RPMI8226 (cell line): ENCODE measurements at places on chromosomes 6 and 20.

GRCh38 chr6:166648846-166649245 lies 21.8 kb upstream of the RPS6KA2 start:
- no peak for DNase-seq

GRCh38 chr20:20492521-20493332 lies 124.8 kb downstream of the INSM1 start:
- no peak for DNase-seq

- DNase-seq: peak; percentile 6
These were observed 370.6 kb upstream of the MAN1A1 start for GRCh38 chr6:119720160-119720559.

DNA sequence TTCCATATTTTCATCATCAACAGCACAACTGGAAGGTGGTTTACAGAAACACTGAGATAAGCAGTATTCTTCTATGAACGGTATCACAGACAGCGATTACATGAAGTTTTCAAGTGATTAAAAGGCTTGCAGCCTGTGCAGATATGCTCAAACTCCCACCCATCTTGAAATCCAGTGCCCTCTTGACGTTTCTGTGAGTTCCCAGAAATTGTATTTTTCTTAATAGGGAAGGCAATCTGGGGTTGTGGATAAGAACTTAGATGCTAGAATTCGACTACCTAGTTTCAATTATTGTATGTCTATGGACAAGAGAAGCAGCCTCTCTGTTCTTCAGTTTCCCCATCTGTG lies 290.3 kb downstream of the ZNF217 start:
- DNase-seq: no peak

GRCh38 chr6:4907602-4908001 lies 96.2 kb downstream of the RPP40 start:
- DNase-seq: no peak

DNA sequence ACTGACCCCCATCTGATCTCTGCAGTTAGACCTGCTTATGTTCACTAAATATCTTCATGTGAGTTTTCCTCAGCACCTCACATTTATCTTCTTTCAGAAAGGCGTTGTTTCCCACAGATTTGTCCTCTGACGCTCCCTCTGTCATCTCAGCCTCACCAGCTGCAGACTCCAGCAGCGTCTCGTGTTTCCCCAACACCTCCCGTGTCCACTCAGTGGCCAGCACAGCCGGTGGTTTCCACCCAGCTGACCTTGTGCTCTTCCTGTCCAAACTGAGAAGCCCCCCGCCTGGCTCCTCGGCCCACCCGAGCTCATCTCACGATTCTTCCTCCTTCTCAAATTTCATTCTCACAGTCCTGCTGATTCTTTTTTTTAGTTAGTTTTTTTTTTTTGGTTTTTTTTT lies 12.5 kb downstream of the ERMARD start:
- DNase-seq: no peak

GRCh38 chr20:45098103-45098773 lies 2.7 kb downstream of the KCNS1 start:
- no peak for DNase-seq

DNA sequence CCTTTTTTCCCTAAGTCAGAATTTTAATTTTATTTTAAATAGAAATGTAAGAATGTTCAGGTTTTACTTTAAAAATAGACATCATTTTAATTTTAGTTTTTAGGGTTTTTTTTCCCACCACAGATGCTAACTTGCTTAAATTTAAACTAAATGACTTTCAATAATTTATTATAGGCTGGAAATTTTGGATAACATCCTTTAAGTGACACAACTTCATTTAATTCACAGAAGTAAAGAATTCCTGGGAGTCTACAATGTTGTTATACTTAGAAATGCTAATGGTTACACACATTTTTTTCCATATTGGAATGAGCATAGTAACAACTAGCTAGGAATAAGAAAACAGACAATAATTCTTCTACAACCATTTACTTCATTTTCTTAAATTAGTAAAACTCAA lies 90.5 kb upstream of the PDE10A start:
- no peak for DNase-seq

GRCh38 chr6:112253498-112253840 lies 898 bp downstream of the LAMA4 start:
- no peak for DNase-seq

DNA sequence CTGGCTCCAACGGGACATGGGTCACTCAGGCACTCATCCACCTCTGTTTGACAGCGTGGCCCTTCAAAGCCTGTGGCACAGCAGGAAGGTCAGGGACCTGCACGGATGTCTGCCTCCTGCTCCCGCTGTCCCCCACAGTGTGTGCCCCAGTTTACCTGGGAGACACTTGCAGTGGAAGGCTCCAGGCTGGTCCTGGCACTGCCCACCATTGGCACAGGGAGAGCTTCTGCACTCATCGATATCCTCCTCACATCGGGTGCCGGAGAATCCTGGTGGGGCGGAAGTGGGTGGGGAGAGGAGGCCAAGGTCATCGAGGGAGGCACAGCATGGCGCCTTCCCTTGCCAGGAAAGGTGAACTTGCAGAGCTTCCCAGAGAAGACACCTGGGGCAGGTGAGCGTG lies 6.9 kb downstream of the NOTCH4 start:
- no peak for DNase-seq

DNA sequence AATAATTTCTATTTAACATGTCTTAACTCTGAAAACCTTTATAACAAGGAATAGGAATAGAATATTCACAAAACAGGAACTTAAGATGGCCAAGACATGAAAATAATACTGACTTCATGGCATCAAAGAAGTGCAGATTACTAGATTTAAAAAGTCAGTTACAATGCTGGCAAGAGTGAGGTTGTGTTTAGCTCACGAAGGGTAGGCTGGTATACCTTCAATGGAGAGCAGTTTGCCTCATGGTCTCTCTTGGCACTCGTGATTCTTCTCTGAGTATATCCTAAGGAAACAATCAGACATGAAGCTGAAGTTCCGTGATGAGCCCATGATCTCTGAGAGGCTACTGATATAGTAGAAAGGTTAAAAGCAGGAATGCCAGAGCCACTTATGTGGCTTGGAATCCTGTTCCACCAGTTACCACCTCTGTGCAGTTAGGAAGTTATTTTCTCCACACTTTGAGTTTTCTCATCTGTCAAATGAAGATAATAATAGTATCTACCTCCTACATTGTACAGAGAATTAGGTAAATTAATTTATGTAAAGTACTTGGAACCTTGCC lies 7.2 kb downstream of the NCOA7 start:
- no peak for DNase-seq

DNA sequence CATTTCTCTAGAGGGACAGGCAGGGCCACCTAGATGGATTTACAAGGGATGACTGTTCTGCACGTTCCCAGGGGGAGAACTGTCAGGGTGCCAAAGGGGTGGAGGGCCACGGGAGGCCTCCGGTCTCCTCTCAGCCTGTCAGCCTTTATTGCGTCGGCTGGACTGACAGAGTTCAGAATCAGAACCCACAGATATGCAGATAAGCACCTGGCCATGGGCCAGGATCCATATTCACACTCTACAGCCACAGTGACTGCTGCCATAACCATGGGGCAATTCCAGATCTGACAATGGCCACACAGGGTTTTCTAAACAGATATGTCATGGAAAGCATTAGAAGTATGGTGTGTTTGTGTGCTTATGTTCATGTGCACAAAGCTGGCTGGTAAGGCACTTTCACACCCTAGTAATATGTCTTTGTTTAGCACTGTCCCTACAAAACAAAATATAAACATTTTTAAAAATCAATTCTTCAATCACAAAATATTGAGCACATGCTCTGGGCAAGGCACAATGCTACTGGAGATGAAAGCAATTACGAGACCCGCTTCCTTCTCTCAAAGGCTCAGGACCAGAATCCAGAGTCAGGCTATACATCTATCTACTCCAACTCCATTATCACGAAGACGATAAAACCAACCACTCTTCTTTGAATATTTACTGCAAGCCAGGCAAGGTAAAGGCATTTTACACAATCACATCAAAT lies 29.1 kb downstream of the TRAM2 start:
- peak; percentile 53 for DNase-seq

GRCh38 chr6:24148154-24148570 lies 22.1 kb downstream of the NRSN1 start:
- DNase-seq: no peak

GRCh38 chr6:32459781-32460424 lies 20.2 kb downstream of the HLA-DRA start:
- no peak for DNase-seq

DNA sequence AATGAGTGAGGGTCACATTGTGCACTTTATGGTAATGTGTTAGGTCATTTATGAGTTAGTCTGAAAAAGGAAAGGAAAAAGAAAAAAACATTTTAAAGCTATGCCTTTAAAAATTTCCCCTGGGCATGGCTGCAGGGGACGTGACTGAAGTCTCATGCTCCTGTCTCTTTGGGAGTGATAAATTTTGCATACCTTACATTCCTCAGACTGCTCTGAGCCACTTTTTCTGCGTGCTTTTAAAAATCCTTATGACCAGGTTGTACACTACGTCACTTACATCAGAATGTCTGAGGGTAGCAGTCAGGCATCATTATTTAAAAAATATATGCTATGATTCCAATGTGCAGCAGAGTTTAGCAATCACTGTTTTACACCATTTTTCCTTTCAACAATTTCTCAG lies 121.2 kb downstream of the RFPL4B start:
- DNase-seq: no peak

- no peak for DNase-seq
These were observed 36.0 kb downstream of the KIZ start for GRCh38 chr20:21161926-21162325.

- DNase-seq: no peak
These were observed 104.9 kb upstream of the SYNDIG1 start for GRCh38 chr20:24364482-24364881.

DNA sequence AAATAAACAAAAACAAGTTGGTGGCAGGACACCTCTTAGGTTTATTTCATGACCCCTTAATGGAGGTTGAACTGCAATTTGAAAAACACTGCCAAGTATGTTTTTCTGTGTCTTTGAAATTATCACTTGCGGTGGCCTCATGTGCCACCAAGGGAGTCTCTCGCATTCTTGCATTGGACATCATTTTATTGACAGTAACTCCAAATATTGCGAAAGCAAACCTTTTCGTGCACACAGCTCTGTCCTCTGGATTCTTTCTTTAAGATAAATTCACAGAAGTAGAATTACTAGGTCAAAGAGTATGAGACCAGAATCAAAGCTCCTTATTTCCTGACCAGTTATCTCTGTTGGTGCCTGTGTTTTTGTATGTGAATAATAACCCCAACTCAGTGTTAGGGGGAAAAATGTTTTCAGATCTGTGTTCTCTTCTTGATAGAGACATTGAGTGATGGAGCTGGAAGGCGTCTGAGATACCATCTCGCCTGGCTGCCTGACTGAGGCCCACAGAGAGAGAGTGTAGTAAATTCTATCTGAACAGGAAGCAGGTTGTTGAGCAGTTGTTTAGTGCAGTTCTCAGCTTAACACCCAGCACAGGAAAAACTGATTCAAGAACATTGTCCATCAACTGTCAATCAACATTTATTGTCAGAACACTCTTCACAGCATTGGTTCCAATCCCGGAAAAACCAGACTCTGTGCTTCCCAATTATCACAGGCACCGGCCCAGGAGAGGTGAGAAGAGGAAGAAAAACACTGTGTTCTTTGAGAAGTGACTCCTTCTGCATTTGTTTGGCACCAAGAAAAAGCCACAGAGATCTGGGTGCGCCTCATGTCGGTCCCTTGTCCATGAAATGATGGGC lies 2.2 kb upstream of the CCDC167 start:
- no peak for DNase-seq

DNA sequence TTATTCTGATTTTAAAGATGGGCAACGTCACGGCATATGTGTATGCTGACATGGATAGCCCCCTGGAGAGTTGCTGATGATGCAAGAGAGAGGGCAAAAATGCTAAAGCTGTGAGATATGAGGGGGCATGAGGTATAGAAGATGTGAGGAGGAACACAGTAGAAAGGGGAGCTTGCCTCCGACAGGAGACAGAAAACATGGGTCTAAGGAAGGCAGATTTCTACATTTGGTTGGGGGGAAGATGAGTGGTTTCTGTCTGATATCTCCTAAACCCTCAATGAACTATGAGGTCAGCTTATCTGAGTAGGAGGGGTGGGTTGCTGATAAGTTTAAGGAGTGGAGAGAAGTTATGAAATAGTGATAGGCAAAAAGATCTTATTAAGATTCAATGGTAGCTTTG lies 6.0 kb downstream of the RNF24 start:
- no peak for DNase-seq

DNA sequence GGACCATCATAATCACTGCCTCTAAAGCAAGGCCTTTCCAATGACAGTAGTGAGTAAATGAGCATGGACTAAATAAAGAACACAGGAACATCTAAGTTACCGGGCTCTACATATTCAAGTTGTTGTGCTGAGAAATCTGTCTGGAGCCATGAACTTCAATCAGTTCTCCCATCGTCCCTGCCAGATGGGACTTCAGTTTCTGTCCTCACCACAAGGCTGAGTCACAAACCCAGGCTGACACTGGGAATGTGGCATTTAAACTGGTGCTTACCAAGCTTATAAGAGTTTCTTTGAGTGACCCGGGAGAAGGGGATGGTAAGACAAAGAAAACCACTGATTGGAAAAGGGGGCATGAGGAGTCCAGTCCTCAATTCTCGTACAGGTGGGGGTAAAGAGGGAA lies 497.0 kb downstream of the MAFB start:
- DNase-seq: no peak

DNA sequence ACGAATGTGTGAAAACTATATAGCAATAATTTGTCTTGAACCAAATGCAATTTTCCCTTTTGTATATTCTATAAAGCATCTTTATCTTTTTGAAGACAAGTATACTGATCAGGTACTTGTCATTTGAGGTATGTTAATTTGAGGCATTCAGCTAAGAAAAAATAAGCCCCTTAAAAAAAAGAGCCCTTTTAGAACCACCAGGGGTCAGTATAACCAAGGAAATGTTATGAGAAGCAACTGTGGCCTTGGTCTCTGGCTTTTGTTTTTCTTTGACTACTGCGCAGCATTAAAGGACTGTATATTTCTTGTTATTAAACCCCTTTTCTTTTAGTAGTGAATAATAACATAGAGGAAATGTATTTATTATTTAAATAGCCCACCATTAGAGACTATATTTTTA lies 43.1 kb downstream of the CD109 start:
- DNase-seq: peak; percentile 86

DNA sequence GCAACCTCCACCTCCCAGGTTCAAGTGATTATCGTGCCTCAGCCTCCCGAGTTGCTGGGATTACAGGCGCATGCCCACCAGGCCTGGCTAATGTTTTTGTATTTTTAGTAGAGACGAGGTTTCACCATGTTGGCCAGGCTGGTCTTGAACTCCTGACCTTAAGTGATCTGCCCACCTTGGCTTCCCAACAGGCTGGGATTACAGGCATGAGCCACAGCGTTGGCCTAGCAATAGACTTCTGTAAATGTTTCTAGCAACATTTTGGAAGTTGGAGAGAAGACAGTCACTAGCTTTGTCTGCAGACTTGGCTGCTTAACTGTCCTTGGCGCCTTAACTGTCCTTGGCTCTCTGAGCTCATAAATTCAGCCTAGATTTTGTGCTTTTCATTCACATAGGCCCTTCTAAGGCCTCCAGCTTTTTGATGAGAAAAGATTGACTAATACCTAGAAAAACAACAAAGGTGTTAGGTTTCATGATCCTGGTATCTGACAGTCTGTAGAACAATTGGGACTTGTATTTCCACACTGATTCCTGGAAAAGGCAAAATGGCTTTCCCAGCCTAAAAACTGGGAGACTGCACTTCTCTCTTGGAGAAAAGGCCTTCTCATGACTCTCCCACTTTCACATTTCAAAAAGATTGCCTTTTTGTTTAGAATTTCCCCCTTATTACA lies 49.7 kb downstream of the OR2B2 start:
- DNase-seq: no peak

- no peak for DNase-seq
These were observed 8.9 kb downstream of the GLP1R start for GRCh38 chr6:39057251-39058155.

- no peak for DNase-seq
These were observed 138.4 kb upstream of the SPACA1 start for GRCh38 chr6:87908978-87909811.
